Activated naive CD8-positive, alpha-beta T cell treated with anti-CD3 and anti-CD28 coated beads, Interleukin-2, amount 50 U/mL, for 24 hours (primary cell): ENCODE measurements at places on chromosomes 11 and 22.

DNA sequence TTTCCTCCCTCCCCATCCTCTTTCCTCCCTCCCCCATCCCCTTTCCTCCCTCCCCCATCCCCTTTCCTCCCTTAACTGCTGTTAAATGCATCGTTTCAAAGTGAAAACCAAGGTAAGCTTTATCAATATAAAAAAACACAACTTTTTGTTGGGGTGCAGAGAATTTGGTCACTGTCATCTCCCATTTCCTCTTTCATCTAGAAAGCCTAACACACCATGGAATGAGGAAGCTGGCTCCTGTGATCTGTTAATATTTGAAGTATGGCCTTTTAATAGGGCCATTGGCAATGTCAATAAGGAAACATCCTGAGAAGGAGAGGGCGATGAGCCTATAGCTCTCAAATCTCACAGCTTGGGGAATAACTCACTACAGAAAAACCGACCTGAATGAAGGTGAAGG lies 7.0 kb downstream of the EXPH5 start:
- no peaks in the 10 kb centered on the region for H3K27me3 ChIP-seq
- H3K4me1 ChIP-seq = no peaks in the 10 kb centered on the region
- H3K4me3 ChIP-seq = no peak overlapping the region
- no peak for DNase-seq

GRCh38 chr11:134639586-134640330 lies 227.7 kb upstream of the B3GAT1 start:
- H3K27me3 ChIP-seq = no peaks in the 10 kb centered on the region
- H3K4me1 ChIP-seq = no peaks in the 10 kb centered on the region
- H3K36me3 ChIP-seq = no peaks in the 10 kb centered on the region
- no peak overlapping the region for H3K27ac ChIP-seq

DNA sequence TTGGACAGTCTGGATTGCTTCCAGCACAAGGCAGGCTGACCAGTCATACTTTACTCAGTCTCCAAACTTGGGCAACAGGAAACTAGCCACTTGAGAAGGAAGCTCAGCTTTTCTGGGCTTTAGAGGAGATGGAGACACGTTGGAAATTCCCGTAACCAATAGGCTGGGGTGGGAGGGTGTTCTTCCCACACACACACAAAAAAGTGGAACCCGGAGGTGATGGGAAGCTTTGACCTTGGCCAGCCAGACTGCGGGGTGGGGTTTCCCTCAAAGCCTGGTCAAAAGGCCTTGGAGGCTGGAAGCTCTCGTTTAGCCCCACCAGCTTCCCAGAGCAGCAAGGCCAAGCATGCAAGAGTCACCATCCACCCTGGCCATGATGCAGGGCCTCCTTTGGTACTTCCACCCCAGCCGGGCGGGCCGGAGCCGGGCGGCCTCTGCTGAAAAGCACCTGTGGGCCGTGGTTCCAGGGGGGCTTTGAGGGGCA lies 126.2 kb downstream of the BCR start:
- peaks cover 7% of the 10 kb centered on the region for H3K36me3 ChIP-seq
- no peak overlapping the region for H3K4me3 ChIP-seq
- DNase-seq = no peak
- H3K27ac ChIP-seq = no peak overlapping the region

- H3K27ac ChIP-seq = peak overlapping the region; percentile 79
- peak overlapping the region; percentile 56 for H3K4me3 ChIP-seq
- DNase-seq = no peak
- peaks cover 30% of the 10 kb centered on the region for H3K4me1 ChIP-seq
- H3K27me3 ChIP-seq = no peaks in the 10 kb centered on the region
- no peaks in the 10 kb centered on the region for H3K36me3 ChIP-seq
These were observed 36.6 kb downstream of the KCNJ1 start for GRCh38 chr11:128830290-128831173.

- H3K27ac ChIP-seq = no peak overlapping the region
- no peak for DNase-seq
- no peak overlapping the region for H3K4me3 ChIP-seq
- H3K36me3 ChIP-seq = peaks cover 57% of the 10 kb centered on the region
These were observed 27.0 kb downstream of the CABIN1 start for GRCh38 chr22:24037851-24038765.

GRCh38 chr22:42261296-42261695 lies 9.2 kb downstream of the TCF20 start:
- peaks cover 91% of the 10 kb centered on the region for H3K4me1 ChIP-seq
- no peak overlapping the region for H3K27ac ChIP-seq
- no peak overlapping the region for H3K4me3 ChIP-seq
- peaks cover 10% of the 10 kb centered on the region for H3K36me3 ChIP-seq
- no peaks in the 10 kb centered on the region for H3K27me3 ChIP-seq

DNA sequence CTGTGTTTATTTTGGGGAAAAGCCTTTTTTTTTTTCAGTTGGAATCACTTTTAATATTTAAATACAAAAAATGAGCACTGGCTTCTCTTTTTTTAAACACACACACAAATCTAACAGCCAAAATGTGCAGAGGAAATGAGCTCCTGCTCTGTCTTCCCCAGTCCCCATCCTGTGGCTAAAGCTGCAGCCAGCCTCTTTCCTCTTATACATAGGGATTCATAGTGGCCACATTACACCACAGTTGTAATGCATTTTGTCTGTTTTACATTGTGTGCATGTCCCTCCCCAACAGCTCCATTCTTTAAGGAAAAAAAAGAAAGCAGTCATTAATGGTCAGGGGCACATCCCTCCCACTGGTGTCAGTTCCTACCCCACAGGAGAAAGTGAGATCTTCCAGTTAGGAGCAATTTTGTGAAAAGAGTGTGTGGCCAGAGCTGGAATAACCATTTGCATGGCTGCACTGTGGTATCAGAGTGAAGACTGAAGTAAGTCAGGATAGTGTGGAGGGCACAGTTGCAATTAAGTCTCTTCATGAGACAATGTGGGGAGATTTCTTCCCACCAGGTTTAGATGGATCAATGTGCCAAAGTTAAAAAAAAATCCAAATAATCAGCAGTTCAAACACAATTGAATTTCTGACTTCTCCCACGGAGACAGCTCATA lies 220.6 kb downstream of the TMEM135 start:
- no peaks in the 10 kb centered on the region for H3K27me3 ChIP-seq
- H3K4me3 ChIP-seq = no peak overlapping the region
- H3K27ac ChIP-seq = no peak overlapping the region
- peaks cover 2% of the 10 kb centered on the region for H3K36me3 ChIP-seq
- DNase-seq = no peak
- peaks cover 6% of the 10 kb centered on the region for H3K4me1 ChIP-seq

GRCh38 chr11:93279851-93280347 lies 50.6 kb upstream of the DEUP1 start:
- H3K36me3 ChIP-seq = no peaks in the 10 kb centered on the region
- no peak for DNase-seq
- no peak overlapping the region for H3K27ac ChIP-seq
- no peak overlapping the region for H3K4me3 ChIP-seq

DNA sequence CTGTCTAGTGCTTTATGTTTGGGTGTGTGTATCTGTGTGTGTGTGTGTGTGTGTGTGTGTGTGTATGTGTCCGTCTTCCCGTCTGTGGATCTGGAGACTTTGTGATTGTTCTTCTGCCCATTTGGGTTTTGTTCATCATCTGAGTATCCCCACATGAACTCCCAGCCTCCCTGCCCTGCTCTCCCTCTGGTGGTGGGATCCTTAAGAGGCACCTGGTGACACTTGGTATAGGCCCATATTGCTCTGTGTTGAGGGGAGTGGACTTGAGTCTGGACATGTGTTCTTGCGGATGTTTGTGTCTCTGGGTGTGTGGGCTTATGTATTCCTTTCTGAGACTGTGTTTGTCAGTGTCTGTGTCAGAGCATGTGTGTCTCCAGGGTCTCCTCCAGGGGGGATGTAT lies 15.3 kb downstream of the RCOR2 start:
- H3K4me3 ChIP-seq = no peak overlapping the region
- no peaks in the 10 kb centered on the region for H3K4me1 ChIP-seq
- no peak for DNase-seq
- no peak overlapping the region for H3K27ac ChIP-seq
- peaks cover 49% of the 10 kb centered on the region for H3K36me3 ChIP-seq

- peaks cover 42% of the 10 kb centered on the region for H3K4me1 ChIP-seq
- no peaks in the 10 kb centered on the region for H3K36me3 ChIP-seq
- H3K4me3 ChIP-seq = no peak overlapping the region
- H3K27me3 ChIP-seq = no peaks in the 10 kb centered on the region
These were observed 12.4 kb upstream of the SLC39A13 start for GRCh38 chr11:47396049-47396320.

- H3K36me3 ChIP-seq = no peaks in the 10 kb centered on the region
- no peak for DNase-seq
- H3K4me1 ChIP-seq = no peaks in the 10 kb centered on the region
- no peak overlapping the region for H3K27ac ChIP-seq
These were observed 948.2 kb downstream of the NTM start for GRCh38 chr11:132318421-132319157.

GRCh38 chr11:19430754-19431398 lies 190.1 kb upstream of the E2F8 start:
- H3K27ac ChIP-seq = no peak overlapping the region
- no peaks in the 10 kb centered on the region for H3K36me3 ChIP-seq
- peaks cover 37% of the 10 kb centered on the region for H3K27me3 ChIP-seq
- DNase-seq = no peak
- no peaks in the 10 kb centered on the region for H3K4me1 ChIP-seq
- no peak overlapping the region for H3K4me3 ChIP-seq

DNA sequence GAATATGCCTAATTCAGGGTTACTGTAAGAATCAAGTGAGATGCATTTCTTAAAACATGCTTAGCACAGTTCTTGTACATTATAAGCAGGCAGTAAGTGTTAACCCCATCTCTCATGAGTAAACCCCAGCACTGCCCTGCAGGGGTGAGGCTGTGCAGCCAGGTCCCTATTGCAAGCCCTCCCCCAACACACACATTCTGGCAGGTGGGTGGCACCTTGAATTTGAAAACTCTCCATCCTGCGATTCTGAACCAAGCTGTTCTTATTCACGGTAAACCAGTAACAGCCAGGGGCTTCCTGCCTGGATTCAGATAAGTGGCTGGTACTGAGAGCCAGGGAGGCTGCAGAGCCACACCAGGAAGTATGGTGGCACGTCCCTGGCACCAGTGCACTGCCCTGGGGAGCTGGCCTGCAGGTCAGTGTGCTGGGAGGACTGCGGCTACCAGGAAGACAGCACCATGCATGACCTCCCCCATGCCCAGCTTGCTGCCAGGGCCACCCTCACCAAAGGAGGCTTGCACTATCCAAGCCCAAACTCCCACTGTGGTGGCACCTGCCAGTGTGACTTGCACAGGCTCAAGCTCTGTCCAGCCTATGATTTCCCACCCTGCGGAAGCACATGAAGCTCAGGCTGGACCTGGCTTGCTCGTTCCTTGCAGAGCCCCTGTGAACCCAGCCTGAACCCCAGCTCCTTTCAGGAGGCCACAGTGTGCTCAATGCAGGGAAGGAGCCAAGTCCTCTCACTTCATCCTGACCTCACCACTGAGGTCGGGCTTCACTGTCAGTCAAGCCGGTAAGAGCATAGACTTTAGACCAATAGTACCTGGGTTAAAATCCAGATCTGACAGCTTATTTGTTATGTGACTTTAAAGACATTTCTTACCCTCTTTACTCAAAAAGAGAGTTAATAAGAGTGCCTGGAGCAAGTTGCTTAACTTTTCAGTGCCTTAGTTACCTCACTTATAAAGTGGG lies 88.1 kb downstream of the MICAL2 start:
- peaks cover 92% of the 10 kb centered on the region for H3K4me1 ChIP-seq
- H3K36me3 ChIP-seq = peaks cover 43% of the 10 kb centered on the region
- DNase-seq = no peak
- H3K27me3 ChIP-seq = no peaks in the 10 kb centered on the region

GRCh38 chr11:74490941-74491340 lies 2.6 kb downstream of the LIPT2 start:
- DNase-seq = no peak
- H3K36me3 ChIP-seq = no peaks in the 10 kb centered on the region
- peaks cover 17% of the 10 kb centered on the region for H3K4me1 ChIP-seq
- H3K27ac ChIP-seq = no peak overlapping the region
- H3K27me3 ChIP-seq = no peaks in the 10 kb centered on the region

GRCh38 chr11:17791144-17791543 lies 56.6 kb downstream of the KCNC1 start:
- H3K36me3 ChIP-seq = no peaks in the 10 kb centered on the region
- no peak overlapping the region for H3K4me3 ChIP-seq
- no peaks in the 10 kb centered on the region for H3K4me1 ChIP-seq
- DNase-seq = no peak

DNA sequence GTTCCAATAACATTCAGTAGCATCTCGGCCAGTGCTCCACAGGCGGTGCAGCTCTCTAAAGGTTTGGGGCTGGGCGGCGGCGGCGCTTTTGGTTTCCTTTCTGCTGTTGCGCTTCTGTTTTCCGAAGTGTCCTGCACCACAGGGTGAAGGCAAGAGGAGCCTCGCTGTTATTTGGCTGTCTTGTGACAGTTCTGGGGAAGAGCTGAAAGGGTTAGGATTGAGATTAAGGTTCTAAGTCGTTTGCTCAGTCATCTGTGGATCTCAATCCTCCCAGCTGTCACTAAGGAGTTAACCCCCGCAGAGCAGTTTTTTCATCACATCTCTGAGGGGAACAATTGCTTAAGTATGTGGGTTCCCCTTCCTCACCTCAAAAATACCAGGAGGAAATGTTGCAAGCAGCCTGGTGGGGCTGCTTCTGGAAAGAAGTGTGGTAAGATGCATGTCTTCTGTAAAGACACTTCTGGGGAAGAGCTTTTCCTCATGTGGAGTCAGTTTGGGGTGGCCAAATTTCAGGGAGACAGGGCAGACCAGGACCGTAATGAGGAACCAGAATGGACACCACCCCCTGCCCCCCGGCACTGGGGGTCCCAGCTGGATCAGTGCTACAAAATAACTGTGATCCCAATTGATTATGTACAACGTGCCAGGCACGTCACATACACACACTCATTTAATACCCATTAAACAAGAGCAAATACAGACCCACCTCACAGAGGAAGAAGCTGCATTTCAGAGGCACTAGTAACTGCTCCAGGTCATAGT lies 14.2 kb downstream of the TMEM121B start:
- peaks cover 40% of the 10 kb centered on the region for H3K36me3 ChIP-seq
- peaks cover 38% of the 10 kb centered on the region for H3K4me1 ChIP-seq
- no peak overlapping the region for H3K4me3 ChIP-seq
- peak overlapping the region; percentile 74 for H3K27ac ChIP-seq

DNA sequence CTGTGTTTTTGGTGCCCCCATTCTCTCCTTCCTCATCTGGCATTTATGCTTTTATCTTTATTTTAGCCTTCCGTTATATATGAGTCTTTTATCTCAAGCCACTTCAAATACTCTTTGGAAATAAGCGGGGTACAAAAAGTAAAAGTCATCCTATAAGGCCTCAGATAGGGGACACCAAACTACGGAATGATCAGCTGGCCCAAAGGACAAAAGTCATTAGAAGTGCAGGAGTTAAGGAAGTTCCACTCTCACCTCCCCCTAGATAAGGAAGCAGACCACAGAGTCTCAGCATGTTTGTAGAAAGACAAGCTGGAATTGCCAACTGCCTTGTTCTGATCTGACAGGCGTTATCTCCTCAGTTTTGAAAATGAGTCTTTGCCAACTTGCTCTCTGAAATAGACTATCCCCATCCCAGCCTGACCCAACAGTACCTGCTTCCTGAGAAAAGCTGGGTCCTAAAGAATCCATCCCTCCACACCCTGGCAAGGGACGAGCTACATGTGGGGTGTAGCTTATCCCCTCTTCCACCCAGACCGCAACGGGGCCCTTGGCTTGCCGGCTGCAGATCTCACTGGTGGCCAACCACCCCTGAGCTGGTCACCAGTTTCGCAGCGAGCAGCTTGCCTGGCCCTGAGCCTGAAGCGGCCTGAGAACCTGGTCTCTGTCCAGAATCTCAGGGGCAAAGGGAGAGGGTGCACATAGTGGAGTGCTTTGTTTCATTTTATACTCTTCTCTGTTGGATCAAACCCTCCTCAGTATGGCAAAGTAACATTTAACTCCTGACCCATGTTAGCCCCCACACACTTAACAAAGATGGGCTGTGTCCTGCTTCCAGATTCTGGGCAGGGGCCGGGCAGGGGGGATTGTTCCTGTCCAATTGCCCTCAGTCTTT lies 13.8 kb downstream of the FADS2 start:
- DNase-seq = no peak
- H3K27me3 ChIP-seq = no peaks in the 10 kb centered on the region
- H3K36me3 ChIP-seq = peaks cover 14% of the 10 kb centered on the region
- no peaks in the 10 kb centered on the region for H3K4me1 ChIP-seq
